Pulmonary artery endothelial cell (primary cell): ENCODE measurements at places on chromosomes 1 and 21. TPM values are rescaled to one million over a fixed set of nuclear protein-coding genes. Genes with fewer than 3 reads are reported as not detected.

GRCh38 chr1:46181343-46182260 lies 5.3 kb upstream of the P3R3URF start:
- peak; percentile 32 for DNase-seq

DNA sequence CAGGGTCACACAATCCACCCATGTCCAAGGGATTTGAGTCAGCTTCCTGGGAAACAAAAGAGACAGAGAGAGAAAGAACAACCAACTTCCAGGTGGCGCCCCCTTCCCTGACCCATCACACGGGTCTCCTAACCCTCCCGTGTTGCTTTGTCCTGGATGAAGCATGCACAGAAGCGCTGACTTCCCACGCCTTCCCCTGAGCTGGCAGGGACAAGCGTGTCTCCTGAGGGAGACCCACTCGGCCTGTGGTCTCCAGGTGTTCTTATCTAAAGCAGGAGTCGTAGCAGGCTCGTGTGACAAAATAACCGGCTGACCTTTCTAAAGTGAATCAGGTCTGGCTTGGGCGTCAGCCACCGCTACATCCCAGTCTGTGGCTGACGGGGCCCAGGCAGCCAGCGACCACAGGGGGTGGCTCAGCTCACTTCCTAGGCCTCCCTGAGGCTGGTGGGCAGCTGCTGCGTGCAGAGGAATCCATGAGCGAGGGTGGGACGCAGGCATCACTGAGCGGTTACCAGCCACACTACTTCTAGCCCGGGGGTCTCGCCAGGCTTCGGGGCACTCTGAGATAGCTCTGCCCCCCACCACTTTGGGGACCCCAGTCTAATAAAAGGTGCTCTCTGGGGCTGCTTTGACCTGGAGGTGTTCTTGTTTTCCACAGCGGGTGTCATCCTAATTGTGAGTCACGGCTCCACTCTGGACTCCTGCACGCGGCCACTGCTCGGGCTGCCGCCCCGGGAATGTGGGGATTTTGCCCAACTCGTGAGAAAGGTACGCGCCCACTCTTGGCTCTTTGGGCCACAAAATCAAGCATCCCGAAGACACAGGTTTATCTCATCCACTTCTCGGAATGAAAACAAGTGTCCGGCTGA lies 40.4 kb downstream of the UBASH3A start:
- no peak for DNase-seq

- DNase-seq = no peak
Measured at GRCh38 chr1:15736038-15736891, at the start of gene SLC25A34. TSS of gene SLC25A34 (plus strand) at chr1:15736258. CDS start at chr1:15736486, 228 bp downstream.

GRCh38 chr1:71562298-71562697 lies 481.5 kb upstream of the ZRANB2 start:
- DNase-seq = no peak

CEPT1 gene
- 30.5 and 53.0 TPM in 2 replicates for total RNA-seq

DNA sequence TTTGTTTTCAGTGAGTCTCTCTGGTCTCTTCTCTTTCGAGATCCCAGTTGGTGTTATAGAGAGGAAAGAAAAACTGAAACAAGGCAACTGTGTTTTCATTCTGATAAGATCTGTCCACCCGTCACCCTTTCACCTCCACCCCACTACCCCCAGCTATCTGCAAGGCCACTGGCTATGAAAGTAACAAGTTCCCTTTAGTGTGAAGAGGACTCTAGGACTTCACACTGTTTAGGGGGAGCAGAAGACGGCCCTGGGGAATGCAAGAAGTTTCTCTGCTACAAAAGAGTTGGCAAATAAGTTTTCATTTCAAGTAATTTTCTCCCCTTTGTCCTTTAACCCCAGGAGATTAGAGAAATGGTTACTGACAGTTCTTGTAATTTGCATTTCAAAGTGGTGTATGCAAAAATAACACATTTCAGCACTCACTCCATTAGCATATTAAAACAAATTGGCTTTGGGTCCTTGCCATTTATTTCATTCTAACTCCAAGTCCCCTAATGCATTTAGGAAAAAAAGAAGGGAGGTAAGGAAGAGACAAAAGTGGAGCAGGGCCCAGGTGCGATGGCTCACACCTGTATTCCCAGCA lies 79.6 kb upstream of the PPM1J start:
- DNase-seq = no peak

RGS1 gene
- total RNA-seq = not detected in 2 replicates

HS2ST1 gene
- total RNA-seq = 24.6 and 27.4 TPM in 2 replicates

CRYBG2 gene
- total RNA-seq = 0.35 TPM in 1 of 2 replicates, not detected in the other

SHISA4 gene
- 10.1 and 10.4 TPM in 2 replicates for total RNA-seq

DNA sequence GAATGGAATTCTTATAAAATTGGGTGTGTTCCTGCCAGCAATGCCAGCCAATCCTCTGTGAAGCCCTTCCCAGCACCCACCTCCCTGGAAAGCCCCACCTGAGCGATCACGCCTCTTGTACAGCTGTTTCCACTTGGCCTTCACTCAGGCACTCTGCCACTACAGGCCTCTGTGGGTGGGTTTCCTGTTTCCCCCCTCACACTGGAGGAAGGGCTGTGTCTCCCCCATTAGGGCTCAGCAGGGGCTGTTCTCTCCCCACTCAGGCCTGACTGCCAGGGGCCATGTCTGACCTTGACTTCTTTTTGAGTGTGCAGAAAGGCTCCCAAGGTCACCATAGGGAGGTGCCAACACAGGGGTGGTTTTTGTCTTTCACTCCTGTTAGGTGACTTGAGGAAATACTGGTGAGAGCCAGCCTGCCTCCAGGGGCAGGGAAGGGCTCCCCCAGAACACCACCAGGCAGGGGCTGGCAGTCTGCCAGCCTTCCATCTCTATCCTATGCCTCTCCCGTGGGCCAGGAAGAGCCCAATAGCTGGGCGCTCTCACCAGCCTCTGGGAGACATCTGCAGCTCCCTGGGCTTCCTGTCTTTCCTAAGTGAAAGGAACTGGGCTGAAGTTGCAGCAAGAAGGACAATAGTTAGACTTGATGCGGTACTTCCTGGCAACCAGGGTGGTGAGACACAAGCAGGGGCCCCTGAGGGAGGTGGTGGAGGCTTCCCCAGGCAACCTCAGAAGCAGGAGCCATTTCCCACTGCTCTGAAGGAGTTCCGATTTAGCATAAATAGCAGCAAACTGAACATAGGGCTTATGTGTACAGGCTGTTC lies 49.1 kb downstream of the ELK4 start:
- no peak for DNase-seq

GRCh38 chr1:237199026-237199425 lies 157.0 kb downstream of the RYR2 start:
- no peak for DNase-seq

FCRL4 gene
- not detected in 2 replicates for total RNA-seq

- no peak for DNase-seq
Measured at GRCh38 chr1:62301726-62302390, 17.4 kb downstream of the KANK4 start.

CD1E gene
- total RNA-seq = not detected in 2 replicates

RHOU gene
- total RNA-seq = 0.79 and 1.7 TPM in 2 replicates

DNA sequence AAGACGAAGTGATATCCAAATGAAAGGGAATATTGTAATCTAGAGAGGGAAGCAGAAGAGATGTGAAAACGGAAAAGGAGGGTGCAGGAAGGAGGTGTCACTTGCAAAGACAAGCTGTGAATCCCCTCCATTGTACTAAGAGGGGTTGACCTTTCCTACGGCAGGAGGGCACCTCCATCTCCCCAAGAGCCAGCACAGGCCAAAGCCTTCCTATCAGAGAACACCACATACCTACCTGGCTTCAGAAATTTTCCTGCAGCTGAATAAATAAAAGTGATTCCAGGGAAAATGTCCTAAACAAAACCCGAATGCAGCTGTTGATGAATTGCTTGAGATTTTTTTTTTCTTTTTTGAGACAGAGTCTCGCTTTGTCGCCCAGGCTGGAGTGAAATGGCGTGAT lies 14.3 kb downstream of the KANK4 start:
- no peak for DNase-seq

DNA sequence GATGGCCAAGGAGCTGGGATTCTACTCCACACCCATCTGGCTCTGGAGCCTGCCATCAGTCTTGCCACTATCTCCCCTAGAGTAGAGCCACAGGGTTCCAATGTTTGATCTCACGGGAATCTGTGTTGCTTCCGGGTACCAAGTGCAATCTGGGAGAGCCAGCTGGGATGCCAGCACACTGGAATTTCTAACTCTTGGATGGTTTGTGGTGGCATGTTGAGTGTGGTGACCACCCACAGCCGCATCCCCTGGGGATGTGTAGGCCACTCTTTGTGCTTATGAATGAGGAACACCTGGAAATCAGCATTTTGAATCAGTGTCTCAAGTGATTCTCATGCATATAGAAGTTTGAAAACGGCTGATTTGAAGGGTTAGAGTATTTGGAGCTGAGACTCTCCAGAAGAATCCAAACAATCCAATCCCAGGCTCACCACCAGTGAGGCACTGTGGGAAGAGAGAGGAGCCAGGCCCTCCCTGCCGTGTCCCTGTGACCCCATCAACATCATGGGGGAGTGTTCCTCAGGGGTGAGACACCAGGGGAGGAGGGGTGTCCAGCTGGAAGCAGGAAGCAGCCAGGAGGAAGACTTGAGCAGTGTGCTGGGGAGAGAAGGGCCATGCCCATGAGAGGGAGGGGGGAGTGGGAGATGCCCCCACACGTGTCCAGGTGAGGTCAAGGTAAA lies 13.4 kb downstream of the FBLIM1 start:
- no peak for DNase-seq

GRCh38 chr1:33306653-33307493 lies 14.0 kb downstream of the A3GALT2 start:
- DNase-seq = no peak

DNA sequence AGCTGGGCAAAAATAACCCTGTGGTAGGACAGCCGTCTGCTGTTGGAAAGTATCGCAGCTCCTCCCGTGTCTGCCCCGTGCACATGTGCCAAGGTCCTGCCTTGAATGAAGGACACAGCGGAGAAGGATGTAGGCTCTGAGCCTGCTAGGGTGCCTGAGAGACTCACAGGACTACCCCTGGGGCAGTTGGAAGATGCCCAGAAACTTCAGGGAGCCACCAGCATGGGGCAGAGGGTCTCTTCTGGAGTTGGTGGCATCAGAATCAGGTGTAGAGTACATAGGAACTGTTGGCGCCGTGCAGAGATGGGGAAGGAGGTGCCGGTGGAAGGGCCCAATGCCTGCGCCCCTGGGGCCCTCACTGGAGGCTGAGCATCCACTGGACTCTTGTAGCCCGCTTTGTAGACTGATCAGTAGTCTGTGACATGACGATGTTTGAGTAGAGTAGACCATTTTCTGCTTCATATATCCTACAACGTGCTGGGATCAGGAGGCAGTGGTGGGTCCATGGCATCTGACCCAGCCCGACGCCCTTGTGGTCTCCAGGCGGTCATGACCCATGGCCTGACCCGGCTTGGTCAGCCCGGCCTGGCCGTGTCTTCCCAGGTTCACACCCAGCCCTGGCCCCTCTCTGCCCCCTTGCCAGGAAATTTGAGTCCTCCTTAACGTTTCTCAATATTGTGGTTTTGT lies 5.3 kb upstream of the C1orf174 start:
- DNase-seq = no peak

- no peak for DNase-seq
Measured at GRCh38 chr21:46057111-46057709, 40.7 kb upstream of the COL6A2 start.

DNA sequence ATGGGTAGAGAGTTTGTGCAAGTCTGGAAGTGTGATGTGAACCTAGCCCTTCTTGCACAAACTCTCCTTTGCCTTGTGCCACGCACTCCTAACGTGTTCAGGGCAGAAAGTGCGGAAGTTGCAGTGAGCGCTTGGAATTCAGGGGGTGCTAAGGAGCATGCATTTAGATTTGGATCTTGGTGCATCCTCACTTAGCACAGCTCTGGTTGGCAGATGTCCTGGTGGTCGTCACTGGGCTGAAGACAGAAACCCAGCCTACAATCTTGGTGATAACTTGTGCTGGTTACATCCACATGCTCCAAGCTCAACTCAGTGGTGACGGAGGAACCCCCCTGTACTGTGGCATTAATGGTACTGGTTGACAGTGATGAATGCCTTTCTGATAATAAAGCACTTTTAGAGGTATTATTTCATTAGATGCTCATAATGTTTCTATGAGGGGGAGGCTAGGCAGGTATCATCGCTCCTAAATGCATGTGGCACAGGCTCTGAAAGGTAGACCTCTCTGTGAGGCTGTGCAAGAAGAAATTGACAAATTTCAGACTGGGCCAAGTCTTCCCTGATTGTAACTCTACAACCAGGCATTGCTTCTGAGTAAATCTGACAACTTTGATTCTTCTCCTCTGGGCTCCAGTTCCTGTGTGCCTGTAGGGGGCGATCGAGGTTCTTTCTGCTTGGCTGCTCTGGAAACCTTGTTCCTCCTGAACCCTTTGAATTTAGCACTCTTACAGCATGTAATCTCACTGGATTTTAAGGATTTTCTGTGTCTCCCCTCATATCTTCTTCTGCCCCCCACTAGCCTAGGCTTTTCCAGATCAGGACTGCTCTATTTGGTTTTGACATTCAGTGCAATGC lies 40.6 kb downstream of the MAPKAPK2 start:
- DNase-seq = no peak

GRCh38 chr1:31723828-31724359 lies 20.1 kb upstream of the COL16A1 start:
- peak; percentile 17 for DNase-seq
